Stimulated activated CD8-positive, alpha-beta memory T cell treated with anti-CD3 and anti-CD28 coated beads, Interleukin-15, amount 100 ng/mL, for 4 hours (primary cell): ENCODE measurements at places on chromosomes 1 and 21.

DNA sequence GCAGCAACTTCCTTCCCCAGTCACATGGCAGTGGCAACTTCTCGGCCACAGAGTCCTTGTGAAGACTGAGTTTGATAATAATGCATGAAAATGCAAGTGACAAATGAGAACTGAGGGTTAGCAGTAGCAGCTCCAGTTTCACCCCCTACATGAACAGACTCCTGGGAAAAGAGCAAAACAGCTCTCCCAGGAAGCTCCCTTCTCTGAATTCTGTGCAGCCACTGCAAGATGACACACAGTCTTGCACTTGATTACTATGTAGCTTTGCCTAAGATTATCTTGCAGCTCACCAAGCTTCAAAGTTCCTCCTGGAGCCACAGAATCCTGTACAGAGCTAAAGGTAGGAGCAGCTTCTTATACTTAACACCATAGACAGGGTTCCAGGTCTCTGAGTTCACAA, 4.7 kb downstream of the PGBD5 start:
- DNase-seq, result no peak

- DNase-seq, result no peak
Observed at GRCh38 chr1:53899206-53899628, 5.2 kb downstream of the DIO1 start.

- no peak for DNase-seq
Observed at GRCh38 chr21:34282223-34282622, 81.6 kb upstream of the KCNE2 start.

DNA sequence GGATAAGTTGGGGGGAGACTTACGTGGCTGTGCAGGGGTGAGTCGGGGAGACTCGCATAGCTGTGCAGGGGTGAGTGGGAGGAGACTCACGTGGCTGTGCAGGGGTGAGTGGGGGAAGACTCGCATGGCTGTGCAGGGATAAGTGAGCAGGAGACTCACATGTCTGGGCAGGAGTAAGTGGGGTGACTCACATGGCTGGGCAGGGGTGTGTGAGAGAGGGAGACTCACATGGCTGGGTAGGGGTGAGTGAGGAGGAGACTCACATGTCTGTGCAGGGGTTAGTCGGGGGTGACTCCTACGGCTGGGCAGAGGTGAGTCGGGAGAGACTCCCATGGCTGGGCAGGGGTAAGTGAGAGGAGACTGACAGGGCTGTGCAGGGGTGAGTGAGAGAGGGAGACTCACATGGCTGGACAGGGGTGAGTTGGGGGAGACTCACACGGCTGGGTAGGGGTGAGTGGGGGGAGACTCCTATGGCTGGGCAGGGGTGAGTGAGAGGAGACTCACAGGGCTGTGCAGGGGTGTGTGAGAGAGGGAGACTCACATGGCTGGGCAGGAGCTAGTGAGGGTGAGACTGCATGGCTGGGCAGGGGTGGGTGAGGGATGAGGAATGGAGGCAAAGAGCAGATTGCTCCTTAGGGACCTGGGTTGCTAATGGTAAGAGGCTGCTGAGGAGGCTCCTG, 56.0 kb upstream of the ABCG1 start:
- DNase-seq, result no peak

DNA sequence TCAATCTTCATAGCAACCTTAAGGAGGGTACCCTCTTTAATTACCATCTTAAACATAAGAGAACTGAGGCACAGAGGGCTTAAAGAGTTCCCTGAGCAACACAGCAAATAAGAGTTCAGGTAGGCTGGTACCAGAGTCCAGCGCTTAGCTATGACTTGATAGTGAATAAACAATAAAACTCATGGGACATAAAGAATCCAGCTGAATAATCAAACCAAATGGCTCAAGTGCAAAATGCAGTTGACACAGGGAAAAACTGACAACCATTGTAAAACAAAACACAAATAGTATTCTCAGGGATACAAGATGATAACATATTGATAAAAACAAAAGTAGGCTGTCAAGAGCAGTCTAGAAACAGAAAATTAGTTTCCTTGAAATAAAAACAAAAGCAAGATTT, 176.9 kb upstream of the HMGB4 start:
- DNase-seq, result no peak

- no peak for DNase-seq
Observed at GRCh38 chr1:97006044-97006661, 284.6 kb downstream of the PTBP2 start.

GRCh38 chr1:31221072-31221471, 18.6 kb downstream of the NKAIN1 start:
- DNase-seq, result no peak

DNA sequence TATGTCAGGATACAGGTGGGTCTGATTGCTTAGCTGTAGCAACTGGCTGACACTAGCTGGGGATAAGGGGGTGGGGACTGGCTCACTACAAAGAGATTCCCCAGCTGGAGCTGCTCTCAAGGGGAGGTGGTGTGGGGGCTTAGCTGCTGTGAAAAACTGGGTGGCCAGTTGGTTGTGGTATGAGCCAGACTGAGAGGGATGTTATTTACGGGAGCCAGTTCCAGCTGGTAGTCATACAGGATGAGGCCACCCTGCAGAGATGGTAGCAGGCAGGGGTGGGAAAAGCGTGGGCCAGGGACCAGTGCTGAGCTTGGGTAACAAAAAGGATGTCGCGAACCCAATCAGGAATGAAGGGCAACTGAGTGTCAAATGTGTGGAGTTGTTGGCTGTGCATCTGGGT, 204.0 kb upstream of the C21orf91 start:
- DNase-seq, result no peak

DNA sequence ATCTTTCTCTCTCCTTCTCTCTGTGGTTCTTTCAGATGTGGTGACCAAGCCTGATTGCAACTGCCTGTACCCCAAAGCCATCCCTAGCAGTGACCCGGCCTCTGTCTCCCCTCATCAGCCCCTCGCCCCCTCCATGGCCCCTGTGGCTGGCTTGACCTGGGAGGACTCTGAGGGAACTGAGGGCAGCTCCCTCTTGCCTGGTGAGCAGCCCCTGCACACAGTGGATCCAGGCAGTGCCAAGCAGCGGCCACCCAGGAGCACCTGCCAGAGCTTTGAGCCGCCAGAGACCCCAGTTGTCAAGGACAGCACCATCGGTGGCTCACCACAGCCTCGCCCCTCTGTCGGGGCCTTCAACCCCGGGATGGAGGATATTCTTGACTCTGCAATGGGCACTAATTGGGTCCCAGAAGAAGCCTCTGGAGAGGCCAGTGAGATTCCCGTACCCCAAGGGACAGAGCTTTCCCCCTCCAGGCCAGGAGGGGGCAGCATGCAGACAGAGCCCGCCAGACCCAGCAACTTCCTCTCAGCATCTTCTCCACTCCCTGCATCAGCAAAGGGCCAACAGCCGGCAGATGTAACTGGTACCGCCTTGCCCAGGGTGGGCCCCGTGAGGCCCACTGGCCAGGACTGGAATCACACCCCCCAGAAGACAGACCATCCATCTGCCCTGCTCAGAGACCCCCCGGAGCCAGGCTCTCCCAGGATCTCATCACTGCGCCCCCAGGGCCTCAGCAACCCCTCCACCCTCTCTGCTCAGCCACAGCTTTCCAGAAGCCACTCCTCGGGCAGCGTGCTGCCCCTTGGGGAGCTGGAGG, 12.7 kb downstream of the CSF1 start:
- DNase-seq, result no peak

- no peak for DNase-seq
Observed at GRCh38 chr1:228083871-228084278, 1.4 kb downstream of the ARF1 start.

DNA sequence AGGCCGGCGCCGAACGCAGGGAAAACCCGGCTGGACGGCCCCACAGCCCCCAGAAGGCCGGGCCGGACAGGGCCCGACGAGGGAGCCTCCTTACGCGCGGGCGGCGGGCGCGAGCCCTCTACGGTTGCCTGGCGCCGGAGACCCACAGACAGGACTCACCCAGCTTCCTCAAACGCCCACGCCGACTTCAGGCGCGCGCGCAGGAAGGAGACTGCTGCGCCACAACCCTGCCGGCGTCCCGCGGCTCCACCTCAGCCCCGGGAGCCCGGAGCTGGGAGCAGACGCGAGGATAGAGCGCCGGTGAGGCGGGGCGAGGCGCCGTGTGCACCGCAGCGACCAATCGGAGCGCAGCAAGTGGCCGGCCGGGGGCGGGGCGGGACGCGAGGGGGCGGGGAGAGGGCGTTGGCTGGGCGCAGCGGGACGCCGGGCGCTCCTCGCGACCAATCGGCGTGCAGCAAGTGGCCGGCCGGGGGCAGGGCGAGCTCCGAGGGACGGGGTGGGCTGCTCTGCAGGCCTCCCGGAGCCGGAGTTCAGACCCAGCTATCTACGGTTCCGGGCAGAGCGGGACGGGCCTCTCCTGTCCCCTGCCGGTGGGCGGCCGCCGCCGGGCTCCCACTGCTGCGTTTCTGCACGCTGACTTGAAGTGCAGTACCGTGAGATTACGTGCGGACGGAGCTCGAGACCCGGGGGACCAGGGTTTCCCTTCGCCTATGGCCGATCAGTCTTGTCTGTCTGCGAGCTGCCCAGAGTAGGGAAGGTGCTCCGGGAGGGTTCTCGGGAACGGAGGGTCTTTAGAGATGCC, at the start of gene TMEM50B:
Gene TMEM50B (minus strand): TSS at position 296 of the 802 bp plus-strand sequence. CDS start 11,089 bp downstream, outside the sequence.
- DNase-seq, result peak; percentile 89

- DNase-seq, result no peak
Observed at GRCh38 chr21:42219606-42220137, 732 bp downstream of the ABCG1 start.

DNA sequence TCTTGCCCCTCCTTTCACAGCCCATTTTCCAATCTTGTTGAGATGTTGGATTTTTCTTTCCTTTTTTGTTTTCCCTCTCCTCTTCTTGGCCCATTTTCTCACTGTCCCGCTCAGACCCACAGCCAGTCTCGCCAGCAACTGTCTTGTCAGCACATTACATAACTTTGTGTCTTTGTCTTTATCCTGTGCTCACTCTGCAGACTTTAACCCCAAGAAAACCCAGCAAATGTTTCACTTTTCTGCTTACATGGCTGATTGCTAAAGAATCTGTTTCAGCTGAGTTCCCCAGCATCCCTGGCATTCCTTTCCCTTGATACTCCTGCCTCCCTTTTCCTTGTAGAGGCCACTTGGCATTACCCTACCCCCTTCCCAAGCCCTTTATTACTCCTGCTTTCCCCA, 74.6 kb downstream of the ZNF648 start:
- DNase-seq, result no peak

DNA sequence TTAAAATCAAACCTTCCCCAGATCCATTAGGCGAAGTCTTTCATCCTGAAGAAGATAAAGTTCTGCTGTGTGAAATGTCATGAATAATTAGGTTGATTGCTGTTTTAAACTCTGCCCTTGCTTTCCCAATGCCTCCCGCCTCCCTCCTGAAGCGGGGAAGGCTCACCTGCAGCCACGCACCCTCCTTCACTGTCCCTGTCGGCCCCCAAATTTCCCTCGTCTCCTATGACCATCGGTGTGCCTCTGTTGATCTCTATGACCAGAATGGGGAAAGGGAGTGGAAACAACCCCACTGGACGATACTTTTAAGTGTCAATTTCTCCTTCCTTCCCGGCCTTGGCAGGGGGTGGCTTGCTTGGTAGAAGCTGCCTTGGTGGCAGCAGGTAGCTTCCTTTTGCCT, 35.1 kb downstream of the LHX4 start:
- DNase-seq, result no peak

GRCh38 chr1:52641307-52641706, 8.3 kb downstream of the SHISAL2A start:
- no peak for DNase-seq

DNA sequence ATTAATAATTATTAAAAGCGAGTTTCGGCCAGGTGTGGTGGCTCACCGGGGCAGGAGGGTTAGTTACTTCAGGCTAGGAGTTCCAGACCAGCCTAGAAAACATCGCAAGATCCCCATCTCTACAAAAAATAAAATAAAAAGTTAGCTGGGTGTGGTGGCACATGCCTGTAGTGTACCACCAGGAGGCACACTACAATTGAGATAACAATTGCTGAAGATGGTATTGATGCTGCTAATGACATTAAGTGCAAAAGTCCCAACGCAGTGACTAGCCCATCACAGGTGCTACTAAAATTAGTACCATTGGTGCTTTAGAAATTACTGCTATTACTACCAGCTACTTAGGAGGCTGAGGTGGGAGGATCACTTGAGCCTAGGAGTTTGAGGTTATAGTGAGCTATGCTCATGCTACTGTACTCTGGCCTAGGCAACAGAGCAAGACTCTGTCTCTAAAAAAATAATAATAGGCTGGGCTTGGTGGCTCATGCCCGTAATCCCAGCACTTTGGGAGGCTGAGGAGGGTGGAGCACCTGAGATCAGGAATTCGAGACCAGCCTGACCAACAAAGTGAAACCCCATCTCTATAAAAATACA, 156.6 kb downstream of the GREM2 start:
- no peak for DNase-seq

GRCh38 chr21:33019885-33020557, 5.7 kb upstream of the OLIG2 start:
- no peak for DNase-seq

DNA sequence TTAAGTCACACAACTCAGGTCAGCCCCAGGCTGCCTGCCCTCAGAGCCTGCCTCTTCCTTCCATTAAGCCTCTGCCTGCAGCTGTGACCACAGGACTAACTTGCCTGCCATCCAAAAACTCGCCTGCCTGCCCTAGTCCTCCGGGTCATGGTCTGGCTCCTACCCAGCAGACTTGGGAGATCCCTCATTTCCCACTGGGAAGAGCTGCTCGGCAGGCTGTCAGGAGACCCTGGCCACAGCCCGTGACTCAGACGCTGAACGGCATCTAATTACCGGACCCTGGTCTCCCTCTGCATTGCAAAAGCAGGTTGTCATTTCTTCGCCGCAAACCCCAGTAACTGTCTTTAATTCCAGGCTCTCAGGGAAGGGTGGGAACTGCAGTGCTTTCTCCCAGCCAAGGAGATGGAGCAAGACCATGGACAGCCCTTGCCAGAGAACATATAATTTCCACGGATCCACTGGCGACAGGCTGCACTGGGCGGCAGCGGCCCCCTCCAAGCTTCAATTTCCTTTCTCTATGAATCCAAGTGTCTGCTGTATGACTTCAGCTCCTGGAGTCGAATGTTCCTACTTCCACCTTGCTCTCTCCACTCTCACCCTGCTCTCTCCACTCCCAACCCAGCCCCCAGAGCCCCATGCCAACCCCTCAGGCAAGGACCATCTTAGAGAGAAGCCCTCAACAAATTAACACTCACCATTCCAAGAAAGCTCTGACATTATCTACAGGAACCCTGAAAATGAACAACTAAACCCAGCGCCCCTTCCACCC, 20.4 kb downstream of the OLFML2B start:
- DNase-seq, result no peak

GRCh38 chr1:167434306-167434705, 84.0 kb downstream of the CD247 start:
- DNase-seq, result no peak

- no peak for DNase-seq
Observed at GRCh38 chr1:150152182-150152536, 2.4 kb downstream of the PLEKHO1 start.

DNA sequence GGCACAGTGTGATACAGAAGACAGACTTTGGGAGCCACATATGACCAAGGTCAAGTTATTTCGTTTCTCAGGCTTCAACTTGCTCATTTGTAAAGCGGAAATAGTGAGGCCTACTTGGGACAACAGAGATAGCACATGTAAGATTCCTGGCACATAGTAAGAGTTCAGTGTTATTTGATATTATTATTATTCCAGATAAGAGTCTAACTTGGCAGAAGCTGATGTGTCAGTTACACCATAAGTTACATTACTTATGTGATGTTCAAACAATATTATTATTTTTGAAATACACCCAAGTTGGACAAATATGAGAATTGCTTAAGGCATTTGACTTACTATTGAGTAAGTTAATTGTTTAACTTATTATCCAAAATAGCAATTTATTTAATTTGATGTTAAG, 10.2 kb upstream of the CYP4X1 start:
- no peak for DNase-seq
